ENCODE measurements at places on chromosomes 2 and 18.

DNA sequence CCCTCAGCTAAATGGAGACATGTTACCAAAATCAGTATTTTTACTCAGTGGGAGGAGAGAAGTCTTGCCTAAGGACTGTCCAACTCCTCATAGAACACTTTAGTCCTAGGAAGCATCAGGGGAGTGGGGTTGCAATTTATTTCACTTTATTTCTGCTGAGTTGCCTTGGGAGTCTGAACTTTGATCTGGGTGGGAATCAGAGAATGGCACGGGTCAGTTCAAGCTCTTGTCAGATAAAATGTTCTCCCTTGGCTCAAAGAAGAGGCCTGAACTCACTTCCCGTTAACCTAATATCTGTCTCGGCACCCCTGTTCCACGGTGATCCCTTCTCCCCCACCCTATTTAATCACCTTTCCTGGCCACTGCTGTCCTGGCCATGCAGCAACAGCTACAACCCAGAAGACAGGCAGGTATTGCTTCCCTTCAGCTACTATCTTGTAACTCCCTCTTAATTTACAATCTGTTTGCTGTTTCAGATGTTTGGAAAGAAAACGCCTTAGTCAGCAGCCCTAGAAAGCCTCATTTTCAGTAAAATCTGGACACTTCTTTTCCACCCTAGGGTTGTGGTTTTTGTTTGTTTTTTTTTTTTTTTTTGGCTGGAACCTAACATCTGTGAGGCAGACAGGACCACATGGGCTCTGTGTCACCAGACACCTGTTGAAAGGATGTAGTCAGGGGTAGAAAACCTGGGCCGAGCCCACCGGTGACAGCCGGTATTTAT, 52.5 kb downstream of the SERTAD2 start:
- no peak for DNase-seq

DNA sequence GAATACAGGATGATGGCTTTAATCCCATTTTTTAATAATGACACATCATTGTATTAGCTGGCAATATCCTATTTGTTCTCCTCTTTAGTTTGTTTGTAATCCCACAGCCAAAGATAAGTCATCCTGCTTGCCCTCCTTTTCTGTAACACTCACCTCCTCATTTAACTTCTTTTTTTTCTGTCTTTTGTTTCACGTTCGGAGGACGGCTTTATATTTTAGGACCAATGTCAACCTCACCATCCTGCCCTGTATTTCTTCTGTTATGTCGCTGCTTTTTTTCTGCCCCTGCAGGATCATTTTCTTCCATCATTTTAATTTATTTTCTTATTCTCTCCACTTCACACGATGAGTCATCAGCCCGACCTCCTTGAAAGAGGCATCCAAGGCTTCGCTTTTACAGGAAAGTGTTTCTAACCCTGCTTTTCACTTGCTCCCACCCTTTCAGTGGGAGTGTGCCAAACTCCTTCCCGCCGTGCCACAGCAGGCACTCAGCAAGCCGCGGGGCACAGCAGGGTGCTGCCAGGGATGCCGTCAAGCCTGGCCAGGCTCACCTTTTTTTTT, 11.4 kb downstream of the RAB31 start:
- DNase-seq, result peak; percentile 93

GRCh38 chr2:216346781-216347180, 25.5 kb downstream of the MARCHF4 start:
- no peak for DNase-seq

DNA sequence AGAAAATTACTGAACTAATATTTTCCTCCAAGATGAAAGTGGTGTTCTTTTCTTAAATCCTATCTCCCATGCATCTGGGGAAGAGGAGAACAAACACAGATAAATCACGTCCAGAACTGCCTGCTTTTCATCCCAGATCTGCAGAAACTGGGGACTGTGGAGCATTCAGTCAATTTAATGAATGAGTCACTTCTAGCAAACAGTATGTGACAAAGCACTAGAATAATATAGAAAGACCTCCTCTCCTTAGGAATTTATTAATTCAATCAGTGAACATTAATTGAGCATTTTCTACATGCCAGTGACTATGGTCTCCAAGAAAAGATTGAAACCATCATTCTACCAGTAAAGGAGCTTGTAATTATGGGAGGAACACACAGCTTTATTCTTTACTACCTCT, 693.4 kb upstream of the ID2 start:
- no peak for DNase-seq

DNA sequence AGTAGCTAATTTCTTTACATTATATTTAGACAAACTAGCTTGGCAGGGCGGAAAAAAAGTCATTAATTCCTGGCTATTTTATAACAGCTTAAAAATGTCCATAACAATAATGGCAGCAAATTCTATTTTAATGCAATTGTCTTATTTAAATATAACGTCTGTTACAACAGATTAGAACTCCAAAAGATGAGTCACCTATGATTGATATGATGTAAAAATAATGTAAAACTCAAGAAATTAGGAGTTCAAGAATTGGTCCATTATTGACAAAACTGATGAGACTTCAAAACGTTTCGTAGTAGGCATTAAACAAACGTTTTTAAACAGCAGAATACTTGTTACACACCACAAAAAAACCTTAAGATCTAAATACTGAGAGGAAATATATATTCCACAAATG, 2.7 kb downstream of the XPO1 start:
- DNase-seq, result peak; percentile 24

DNA sequence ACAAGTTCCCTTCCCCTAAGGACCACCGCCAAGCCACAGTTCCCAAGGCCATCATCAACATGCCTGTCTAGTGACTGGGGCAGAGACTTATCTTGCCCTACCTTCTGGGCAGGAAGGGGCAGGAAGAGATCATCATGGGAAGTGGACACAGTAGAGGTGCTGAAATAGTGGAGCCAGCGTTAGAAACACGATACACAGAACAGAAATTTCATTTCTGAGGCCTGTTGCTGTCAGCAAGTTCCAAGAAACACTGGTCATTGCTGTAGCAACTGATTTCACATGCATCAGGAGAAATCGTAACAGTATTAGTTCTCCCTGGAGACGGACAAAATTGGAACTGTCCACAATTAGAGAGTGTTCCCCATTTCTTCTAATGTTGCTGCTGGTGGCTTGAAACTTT, 83.0 kb downstream of the COLEC12 start:
- DNase-seq, result no peak

DNA sequence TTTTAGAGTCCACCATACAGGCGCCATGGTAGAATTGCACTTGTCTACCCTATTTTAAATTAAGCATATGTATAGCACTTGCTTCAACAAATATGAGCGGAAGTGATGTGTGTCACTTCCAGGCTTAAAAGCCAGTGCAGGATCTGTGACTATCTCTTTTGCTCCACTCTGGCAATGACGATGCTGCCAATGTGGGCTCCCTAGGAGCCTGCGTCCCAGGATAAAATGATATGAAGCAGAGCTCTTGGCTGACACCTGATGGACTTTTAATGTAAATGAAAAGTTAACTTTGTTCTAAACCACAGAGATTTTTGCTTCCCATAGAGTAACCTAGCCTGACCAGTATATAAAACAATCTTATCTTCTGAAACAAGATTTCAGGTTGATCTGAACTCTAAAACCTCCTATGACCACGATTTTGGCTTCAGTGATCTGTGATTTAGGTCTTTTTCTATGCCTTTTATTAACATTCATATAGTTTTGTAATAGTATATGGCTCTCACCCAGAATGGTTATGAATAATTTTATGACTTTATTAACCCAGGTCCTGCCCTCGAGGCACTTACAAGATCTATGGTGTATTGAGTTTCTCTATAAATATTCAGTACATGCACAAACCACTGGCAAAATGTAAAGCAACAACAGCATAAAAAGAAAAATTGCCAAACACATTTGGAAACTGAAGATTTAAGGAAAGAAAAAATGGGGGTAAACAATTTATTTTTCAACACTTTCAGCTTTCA, 422.5 kb upstream of the PIK3C3 start:
- peak; percentile 26 for DNase-seq

- DNase-seq, result no peak
Measured at GRCh38 chr2:154223726-154224125, 352.0 kb downstream of the GALNT13 start.

DNA sequence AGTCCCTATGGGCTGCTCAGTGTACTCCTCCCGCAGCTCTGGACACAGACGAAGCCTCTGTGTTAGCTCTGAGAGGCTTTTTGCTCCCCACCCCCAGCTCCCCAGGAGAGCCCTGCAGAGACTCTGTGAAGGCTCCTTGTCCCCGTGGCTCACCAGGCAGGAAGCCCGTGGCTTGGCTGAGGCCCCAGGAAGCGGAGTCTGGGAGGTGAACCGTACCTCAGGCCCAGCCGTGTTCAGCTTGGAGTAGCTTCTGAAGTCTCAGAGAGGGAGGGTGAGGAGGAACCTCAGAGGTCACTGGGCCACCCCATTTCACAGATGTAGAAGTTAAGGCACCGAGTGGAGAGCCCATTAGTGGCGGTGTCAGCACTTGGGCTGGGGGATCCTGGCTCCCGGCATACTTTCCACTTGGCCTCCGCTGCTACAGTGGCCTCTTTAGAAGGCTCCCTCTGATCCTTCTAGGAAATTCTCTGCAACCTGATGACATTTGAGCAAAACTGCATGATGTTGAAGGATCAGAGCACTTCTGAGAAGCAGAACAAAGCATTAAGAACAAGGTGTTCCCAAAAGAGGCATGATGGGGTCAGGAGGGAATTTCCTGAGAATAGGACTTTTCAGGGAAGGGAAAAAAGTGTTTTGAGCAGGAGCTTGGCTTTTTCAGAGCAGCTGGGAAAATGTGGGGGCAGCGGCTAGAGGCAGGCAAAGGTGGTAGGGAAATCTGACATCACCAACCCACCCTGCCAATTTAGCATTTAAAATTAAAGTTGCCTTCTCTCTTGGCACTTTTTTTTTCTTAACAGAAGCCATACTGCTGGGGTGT, 79.1 kb downstream of the MCFD2 start:
- no peak for DNase-seq

GRCh38 chr2:64391940-64392339, 62.0 kb upstream of the LGALSL start:
- DNase-seq, result no peak

DNA sequence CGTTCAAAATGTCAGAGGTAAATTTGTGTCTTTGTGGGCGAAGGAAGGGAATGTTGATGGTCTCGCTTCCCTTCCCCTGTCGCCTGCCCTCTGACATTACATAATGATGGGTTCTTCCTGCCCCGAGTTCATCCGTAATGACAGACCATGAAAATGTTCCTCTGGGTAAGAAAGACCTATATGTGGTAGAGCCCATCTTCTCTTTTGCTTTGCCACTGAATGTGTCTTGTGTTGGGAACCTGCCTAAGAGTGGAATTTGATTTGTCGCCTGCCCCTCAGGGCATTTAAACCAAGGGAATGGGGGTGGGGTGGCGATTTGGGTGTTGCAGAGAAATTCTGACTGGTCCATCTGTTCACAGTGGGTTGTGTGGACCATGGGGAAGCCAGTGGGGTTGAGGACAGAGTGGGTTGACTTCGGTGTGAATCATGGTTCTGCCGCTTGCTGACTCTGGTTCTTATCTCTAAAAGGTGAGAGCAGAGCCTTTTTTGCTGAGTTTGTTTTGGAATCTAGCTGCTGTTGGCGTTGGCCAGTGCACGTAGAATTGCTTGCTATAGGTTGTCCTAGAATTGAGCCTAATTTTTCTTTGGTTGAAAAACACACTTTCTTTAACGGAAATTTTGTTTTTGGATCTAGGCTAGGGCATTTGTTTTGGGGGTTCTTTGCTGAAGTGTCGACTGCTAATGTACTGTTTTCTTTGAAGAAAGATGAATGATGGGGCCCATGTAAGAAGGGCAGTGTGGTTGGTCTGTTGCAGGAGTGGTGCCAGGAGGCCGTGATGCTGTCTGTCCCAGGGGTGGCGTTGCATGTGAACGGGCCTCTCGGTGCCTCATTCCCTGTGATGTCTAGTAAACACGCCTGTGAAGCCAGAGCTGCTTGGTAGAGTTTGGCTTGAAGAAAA, 1.3 kb downstream of the INPP4A start:
- DNase-seq, result peak; percentile 24

GRCh38 chr2:20231598-20232026, 6.7 kb upstream of the SDC1 start:
- DNase-seq, result peak; percentile 100

DNA sequence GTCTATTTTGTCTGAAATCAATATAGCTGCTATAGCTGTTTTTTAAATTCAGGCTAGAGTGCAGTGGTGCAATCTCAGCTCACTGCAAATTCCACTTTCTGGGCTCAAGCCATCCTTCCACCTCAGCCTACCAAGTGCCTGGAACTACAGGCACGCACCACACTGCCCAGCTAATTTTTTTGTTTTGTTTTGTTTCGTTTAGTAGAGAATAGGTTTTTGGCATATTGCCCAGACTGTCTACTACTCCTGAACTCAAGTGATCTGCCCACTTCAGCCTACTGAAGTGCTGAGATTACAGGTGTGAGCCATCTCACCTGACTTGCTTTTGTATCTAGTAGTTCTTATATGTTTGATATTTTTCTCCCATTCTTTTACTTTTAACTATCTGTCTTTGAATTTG, 259.7 kb downstream of the CDH19 start:
- peak; percentile 25 for DNase-seq

DNA sequence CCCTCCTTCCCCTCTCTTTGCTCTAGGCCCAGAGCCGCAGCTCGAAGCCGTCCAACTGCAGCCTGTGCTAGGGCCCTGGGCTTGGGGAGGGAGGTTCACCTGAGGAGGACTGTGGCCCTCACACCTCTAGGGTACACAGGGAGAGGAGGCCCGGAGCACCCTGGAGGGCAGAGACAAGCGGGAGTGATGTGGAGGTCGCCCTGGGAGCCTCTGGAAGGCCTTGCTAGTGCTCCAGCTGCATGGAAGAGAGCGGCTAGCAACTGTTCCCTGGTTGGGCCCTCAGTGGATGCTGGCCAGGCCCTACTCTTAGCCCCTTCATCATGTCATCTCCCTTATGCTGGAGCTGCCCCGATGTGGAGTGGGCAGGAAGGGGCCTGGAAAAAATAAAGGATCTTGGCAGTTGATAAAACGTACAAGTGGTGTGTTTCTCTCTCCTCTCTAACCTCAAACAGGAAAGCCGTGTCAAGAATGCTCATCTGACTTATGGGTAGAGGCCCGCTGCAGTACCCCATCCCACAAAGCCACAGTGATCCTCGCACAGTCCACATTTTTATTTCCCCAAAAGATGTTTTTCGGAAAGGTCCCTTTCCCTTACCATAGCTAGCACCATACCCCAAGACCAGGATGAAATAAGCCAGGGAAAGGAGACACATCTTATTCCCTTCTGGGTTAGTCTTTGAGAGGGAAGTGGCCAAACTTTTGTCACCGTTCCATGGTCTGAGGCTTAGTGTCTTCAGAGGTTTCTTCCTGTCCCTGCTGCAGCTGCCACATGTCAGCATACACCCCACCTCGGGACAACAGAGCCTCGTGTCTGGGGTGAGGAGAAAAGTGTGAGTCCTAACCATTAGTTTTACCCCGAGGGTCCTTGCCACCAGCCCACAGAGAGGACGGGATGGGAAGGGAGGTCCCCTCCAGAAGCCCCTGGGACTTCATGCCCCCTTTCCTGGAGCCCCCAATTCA, 2.9 kb downstream of the ZFAND2B start:
- DNase-seq, result no peak

- peak; percentile 34 for DNase-seq
Measured at GRCh38 chr2:85475799-85476490, 57.4 kb downstream of the SH2D6 start.

GRCh38 chr2:239093952-239094351, 246.1 kb downstream of the TWIST2 start:
- DNase-seq, result no peak

Measured in bronchial epithelial cell (primary cell).